ENCODE measurements at places on chromosomes 5 and 9.

- no peak for DNase-seq
These were observed 210.4 kb upstream of the SLC30A5 start for GRCh38 chr5:68883436-68883835.

- no peak for DNase-seq
These were observed 203.8 kb upstream of the DAP start for GRCh38 chr5:10964806-10965205.

GRCh38 chr5:67002832-67003684, 193.5 kb downstream of the CD180 start:
- DNase-seq, result no peak

DNA sequence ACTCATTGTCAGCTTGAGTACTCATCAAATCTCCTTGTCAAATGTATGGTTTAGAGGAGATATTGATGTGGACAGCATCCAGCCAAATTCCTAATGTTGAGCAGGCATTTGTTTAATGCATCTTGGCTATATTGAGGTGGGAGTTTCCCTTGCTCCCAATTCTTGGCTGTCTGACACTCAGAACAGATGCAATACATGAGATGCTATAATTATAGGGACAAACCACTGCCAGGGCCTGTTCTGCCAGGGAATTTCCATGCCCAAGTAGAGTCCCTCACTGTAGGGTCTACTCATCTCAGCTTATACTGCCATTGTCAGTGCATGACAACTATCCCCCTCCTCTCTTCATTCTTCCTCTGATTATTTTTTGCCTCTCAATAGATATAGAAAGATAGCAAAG, 392.0 kb upstream of the KCNN2 start:
- DNase-seq, result peak; percentile 68

- DNase-seq, result no peak
These were observed 363.9 kb downstream of the KDM4C start for GRCh38 chr9:7121664-7122063.

- no peak for DNase-seq
These were observed 694 bp upstream of the PLIN2 start for GRCh38 chr9:19127871-19128500.

DNA sequence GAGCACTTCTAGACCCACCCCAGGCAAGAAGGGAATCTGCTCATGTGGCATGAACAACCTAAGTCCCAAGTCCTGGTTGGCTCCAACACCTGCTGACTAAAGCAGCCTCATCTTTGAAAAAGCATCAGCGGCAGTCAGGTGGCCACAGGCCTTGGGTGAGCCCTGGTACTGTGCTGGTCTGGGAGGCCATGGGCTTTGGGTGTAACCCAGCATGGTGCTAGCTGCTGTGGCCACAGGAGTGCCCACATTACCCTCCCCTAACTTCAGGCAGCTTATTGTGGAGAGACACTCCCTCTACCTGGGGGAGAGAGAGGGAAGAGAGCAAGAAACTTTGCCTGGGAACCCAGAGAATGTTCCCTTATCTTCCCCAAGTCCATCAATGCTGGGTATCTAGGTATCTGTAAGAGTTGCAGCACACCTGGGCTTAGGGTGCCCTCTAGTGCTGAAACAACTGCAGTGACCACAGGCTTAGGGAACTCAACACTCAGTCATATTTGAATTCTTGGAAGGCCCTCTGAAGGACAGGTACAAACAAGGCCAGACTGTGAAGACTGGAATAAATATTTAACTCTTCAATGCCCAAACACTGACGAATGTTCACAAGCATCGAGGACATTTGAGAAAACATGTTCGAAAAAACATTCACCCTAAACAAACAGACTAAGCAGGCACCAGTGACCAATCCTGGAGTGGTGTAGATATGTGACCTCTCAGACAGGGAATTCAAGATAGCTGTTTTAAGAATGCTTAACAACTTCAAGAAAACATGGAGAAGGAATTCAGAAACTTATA, 69.9 kb upstream of the OR2K2 start:
- DNase-seq, result no peak

DNA sequence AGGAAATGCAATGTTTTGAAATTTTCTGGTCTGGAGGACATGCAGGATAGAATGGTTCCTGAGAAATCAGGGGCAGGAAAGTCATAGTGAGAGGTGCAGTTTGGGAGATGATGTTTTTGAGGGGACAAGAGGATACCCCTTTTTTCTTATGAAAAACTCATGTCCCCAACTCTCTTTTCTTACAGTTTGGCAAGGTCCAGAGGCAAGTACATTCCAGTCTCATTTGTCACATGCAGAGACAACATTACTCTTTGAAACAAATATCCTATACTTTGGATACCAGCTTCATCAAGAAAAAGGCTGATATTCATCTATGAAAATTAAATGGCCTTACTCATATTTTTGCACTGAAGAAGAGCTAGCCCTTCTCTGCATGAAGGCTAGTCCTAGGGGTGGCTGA, 48.2 kb downstream of the EQTN start:
- DNase-seq, result no peak

GRCh38 chr9:28832168-28832770, 1259.0 kb upstream of the C9orf72 start:
- no peak for DNase-seq

Measured in NCI-H446 treated with DMSO at 0.1 percent for 48 hours (cell line).